ENCODE measurements at places on chromosomes 2 and 18.

DNA sequence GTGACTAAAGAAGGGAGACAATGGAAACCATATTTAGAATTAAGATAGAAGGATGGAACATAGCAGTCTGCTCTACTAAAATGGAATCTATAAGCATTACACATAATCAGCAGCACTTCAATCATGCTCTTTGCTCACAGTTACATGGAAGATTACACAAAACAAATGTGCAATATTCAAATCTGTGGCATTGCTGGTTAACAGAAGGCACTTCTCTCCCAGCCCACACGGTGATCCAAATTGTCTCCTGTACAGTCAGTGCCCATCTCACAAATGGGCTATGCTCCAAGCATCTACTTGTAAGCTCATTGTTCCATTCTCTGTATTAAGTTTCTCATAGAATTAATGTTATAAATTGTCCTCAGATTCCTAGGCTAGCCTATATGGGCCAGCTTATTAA is 716.6 kb downstream of the NRXN1 start:
- DNase-seq = no peak

GRCh38 chr2:86411396-86411795 is 29.8 kb upstream of the KDM3A start:
- DNase-seq = no peak

DNA sequence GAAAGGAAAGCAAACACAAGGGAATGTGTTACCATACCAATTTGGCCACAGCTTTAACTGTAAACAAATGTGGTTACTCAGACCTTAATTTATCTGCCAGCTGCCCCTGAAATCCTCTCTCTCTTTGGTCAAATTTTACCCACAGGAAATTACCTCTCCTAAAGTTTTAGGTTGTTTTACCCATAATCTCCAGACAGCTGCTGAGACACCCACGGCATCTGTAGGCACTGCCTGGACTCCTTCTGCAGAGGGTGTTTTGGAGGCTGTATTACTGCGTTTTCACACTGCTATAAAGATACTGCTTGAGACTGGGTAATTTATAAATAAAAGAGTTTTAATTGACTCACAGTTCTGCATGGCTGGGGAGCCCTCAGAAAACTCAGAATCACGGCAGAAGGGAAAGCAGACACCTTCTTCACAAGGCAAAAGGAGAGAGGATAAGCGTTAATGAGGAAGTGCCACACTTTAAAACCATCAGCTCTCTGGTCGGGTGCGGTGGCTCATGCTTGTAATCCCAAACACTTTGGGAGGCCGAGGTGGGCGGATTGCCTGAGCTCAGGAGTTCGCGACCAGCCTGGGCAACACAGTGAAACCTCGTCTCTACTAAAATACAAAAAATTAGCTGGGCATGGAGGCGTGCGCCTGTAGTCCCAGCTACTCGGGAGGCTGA is 677.5 kb upstream of the FSHR start:
- DNase-seq = no peak

- no peak for DNase-seq
Observed at GRCh38 chr18:615773-616172, 19.0 kb downstream of the CLUL1 start.

DNA sequence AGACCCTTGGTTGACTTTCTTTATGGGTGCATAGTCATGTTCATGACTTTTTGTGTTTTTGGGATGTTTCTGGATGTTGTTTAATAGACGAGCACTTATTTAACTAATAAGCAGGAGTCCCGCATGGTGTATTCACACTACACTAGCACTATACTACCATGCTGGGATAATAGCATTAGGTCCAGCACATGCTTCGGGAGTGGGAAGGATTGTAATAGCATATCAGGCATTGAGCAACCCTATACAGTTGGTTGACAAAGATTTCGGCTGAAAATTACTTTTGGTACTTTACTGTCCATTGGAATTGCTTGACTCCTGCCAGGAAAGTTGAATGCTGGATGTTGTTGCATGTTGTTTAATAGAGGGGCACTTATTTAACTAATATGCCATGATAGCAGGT is 2.8 kb downstream of the SH3RF3 start:
- no peak for DNase-seq
